Left hindlimb (tissue), 1 donor: ENCODE measurements at places on chromosomes 3 and 15.

GRCh38 chr3:129358772-129359371 lies 69.6 kb downstream of the EFCAB12 start:
- no peak for DNase-seq

DNA sequence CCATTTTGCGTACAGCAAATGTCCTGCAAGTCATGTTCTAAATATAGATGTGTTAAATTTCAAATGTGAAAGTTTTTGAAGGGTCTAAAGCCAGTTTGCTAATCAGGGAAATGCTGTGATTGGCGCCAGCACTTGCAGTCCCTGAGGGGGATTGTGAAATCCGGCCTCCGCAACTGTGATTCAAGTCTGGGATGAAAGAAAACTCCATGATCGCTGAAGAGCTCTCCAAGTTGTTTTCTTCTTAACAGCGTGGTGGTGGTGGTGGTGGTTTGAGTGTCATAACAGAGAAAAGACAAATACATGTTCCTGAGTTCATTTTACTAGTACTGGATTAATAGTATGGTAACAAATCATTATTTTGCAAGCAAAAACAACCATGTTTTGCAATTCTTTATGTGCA lies 51.8 kb downstream of the MITF start:
- DNase-seq, result peak; percentile 35

GRCh38 chr15:97992823-97993222 lies 32.3 kb downstream of the ARRDC4 start:
- no peak for DNase-seq

DNA sequence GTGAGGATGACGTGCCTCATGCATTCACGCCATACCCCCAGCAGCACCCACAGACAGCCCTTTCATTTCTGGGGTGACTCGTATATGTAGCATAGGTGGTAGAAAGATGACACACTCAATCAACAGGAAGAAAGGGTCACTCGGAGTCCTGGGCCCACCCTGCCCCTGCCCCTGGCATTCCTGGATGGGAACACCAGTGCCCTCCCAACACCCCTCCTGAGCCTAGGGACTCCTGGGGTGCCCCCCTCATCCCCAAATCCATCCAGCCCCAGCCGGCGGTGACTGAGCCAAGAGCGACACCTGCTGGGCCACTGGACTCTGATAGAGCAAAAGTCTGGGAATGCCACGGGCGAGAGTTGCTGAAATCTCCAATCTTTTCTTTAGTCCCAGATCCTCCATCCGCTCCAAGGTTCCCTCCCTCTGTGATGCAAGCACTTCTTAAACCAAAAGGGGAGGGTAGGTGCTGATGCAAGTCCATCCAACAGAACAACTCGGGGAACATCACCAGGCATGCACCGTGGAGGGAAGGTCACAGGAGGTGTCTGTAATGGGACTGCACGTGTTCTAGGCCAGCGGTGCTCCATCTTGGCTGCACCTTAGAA lies 31.1 kb downstream of the ACAN start:
- peak; percentile 74 for DNase-seq

DNA sequence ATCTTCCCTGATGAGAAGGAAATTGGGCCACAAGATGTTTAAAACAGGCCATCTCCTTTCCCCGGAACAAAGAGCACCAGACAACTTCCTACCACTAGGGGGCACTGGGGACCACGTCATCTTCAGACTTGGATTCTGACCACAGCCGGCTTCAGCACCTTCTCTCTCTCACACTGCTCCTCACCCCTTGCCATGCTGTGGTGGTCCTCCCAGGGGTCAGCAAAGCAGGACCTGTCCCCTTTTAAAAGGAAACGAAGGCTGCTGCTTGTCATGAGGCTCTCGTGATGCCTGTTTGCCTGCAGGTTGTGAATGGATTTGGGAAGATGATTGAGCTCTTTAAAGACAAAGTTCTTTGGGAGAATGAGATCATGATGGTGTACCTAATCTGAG lies 16.2 kb downstream of the RFT1 start:
- peak; percentile 80 for DNase-seq

DNA sequence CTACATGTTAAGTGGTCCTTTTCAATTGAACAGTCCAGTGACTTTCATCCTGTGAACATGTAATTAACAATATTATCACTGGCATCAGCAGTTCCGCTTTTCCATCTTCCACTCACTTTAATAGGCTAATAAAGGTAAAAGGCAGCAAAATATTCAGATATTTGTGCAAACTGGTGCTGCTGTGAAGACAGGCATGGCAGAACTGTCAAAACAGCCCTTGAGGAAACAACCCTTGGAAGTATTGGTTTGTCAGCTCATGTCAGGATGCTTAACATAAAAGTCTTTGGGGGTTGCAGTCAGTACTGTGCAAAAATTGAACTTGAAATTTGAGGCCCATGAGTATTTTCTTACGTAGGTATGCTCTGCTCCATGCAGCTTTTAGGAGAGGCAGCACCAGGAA lies 72.0 kb upstream of the CMTM7 start:
- no peak for DNase-seq

- DNase-seq, result no peak
These were observed 82.7 kb upstream of the SLC6A6 start for GRCh38 chr3:14319654-14320182.

DNA sequence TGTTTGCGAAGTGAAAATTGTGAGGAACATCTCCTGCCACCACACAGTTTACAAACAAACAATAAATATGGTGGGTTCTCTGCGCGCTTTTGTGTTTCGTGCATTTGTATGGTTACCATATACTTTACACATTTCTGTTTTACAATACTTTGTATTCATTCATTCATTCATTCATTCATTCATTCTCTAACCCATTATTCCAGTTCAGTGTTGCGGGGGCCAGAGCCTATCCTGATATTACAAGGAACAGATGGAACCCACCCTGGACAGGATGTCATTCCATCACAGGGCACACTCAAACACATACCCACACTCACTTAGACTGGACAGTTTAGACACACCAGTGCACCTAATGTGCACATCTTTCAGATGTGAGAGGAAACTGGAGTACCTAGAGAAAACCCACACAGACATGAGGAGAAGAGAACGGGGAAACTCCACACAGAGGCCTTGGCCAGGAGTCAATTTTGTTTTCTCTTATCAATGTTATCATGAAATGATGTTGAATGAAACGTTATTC lies 160.5 kb downstream of the FNDC3B start:
- no peak for DNase-seq

DNA sequence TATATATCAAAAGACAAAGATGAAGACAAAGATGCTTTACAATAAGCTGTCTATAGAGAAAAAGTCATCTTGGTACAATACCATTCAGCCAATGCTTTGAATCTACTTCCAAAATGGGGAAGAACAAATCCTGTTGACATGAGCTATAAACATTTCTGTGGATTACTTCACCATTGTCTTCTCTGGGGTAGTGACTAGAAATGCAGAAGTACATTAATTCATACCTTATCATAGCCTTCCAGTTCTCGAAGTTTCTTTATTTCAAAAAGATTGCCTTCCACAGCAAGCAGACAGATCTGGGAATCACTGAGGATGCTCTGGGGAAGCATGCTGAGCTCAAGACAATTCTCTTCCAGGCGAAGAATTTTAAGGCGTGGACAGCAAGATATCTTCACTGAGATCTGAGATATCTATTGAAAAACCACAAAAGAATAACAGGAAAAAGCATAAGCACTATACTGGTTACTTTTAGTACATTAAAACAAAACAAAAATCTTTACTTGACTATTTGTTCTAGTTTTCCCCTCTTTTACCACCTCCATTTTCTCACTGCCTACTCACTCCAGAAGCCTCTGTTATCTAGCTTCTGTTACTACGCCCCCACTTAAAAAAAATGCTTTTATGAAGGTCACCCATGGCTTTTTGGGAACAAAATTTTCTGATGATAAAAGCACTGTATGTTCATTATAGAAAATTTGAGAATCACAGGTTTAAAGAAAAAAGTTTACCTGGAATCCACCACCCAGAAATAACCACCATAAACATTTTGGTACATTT lies 3.6 kb downstream of the LRRC57 start:
- DNase-seq, result no peak

DNA sequence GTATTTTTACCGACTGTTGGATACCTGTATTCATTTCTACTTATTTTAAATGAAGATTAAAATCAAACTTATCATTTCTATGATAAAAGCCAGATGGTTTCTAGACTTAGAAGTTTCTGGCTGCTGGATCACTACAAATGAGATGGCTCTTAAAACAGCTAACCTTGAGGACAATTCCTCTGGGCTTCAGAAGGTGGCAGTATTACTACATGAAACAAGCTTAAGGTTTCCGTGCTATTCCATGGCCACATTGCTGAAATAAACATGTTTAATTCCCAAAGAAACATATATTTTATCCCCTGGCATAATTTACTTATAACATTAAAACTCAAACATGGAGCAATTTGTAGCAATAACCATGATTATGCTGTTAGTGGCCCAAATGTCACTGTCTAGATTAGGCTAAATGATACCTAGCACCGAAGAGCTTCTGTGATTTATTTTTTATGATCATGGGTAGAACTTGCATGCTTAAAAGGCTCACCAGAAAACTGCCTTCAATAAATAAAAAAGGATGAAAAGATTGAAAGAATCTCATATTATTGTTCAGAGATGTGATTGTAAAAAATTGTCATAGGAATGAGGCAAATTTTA lies 204.0 kb upstream of the NANOGP8 start:
- DNase-seq, result no peak

GRCh38 chr15:78075490-78076230 lies 1.9 kb downstream of the TBC1D2B start:
- peak; percentile 78 for DNase-seq

- DNase-seq, result no peak
These were observed 28.4 kb downstream of the CCDC12 start for GRCh38 chr3:46947981-46948791.

- no peak for DNase-seq
These were observed 120.0 kb downstream of the KBTBD8 start for GRCh38 chr3:67118122-67118521.

DNA sequence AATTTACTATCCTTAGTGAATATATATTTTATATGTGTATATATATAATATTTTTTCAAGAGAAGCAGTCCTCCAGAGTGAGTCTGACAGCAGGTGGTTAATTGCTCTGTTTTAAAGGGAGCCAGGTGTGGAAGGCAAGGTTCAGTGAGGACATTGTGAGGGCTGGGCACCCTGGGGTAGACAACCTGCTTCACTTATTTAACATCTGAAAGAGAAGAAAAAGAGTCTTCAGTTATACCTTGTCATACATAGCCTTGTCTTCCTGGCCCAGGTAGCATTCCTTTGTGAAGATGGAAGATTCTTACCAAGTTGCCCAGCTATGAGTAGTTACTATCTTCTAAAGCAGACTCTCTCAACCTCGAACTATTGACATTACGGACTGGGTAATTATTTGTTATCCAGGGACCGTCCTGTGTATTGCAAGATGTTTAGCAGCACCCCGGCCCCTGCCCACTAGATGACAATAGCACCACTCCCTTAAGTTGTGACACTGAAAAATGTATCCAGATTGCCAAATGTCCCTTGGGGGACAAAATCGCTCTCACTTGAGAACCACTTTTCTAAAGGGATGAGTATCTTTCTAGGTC lies 336.0 kb upstream of the TRIM42 start:
- no peak for DNase-seq

DNA sequence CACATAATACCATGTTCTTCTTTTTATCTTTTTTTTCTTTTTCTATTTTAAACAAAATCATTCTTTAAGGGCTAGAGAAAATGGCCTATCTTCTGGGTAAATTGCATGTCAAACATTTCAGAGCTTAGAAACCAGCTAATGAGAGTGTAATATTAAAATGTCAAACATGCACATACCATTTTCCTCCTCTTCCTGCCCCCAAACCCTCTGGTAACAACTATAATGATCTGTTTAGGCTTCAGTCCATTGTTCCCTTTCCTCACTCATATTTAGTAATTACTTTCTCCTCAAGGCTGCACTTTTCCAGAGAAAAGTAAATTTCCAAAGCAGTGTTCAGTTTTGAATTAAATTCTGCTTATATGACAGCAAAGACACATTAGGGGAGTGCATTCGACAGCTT lies 224.3 kb upstream of the ROBO2 start:
- DNase-seq, result no peak

DNA sequence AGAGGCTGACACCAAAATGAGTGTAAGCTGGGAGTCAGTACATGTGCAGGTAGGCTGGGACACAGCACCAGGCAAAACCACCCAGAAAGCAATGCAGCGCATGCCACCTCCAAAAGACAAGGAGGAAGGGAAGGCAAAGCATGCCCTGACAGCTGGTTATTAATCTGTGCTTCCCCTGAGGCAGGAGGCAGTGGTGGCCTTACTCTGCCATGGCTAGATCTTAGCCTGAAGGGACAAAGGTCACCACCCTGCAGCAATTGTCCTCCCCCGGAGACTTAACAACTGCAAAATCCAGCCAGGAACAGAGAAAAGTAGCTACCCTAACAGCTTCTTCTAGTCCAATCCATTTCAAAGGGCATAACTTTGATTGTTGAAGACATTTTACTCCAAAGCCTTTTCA lies 73.7 kb downstream of the PLD1 start:
- DNase-seq, result no peak

DNA sequence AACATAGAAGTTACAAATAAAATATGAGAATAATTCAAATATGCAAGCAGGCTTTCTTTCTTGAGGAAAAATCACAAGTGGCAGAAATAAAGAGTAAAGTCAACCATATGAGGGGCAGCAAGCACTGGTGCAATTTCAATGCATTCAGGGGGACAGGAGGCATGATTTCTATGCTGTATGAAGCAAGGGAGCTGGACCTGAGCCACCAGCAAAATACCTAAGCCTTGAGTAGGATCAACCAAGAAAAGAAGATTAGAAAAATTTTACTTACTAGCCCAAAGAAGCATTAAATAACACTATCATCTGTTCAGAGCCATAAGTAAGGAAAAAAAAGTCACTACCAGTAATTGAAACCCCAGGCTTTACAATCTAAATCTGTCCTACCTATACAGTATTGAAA lies 6.3 kb downstream of the ADGRG7 start:
- no peak for DNase-seq

GRCh38 chr3:113277414-113277813 lies 66.1 kb downstream of the BOC start:
- DNase-seq, result no peak

DNA sequence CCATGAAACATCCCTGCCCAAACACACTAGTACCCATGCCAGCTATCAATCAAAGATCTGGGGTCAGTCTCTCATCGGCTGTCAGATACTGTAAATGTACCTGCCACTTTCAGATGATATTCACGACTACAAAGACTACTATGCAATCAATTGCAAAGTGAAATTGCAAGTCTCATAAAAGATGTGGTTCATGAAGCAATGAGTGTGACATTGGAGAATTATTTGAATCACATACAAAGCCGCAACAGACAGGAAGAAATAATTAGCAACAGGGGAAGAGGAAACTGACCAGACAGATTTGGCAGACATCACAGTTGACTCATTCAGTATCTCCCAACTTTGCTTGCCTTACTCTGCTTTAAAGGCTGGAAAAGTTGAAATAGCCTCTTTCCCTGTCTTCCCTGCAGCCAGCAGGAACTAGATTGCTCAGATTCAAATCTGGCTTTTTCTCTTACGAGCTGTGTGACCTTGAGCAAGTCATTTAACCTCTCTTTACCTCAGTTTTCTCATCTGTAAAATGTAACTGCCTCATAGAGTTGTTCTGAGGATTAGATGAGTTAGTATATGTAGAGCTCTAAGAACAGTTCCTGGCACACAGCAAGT lies 95.7 kb upstream of the C3orf80 start:
- no peak for DNase-seq
